Forelimb muscle (tissue), 1 donor: ENCODE measurements at places on chromosomes 3 and 15. TPM values are rescaled to one million over a fixed set of nuclear protein-coding genes. Genes with fewer than 3 reads are reported as not detected.

Gene SENP8
- polyA plus RNA-seq = 5.9 TPM

- DNase-seq = no peak
Observed at GRCh38 chr3:87145553-87145952, 81.6 kb upstream of the CHMP2B start.

- no peak for DNase-seq
Observed at GRCh38 chr3:181919375-181919774, 207.7 kb downstream of the SOX2 start.

DNA sequence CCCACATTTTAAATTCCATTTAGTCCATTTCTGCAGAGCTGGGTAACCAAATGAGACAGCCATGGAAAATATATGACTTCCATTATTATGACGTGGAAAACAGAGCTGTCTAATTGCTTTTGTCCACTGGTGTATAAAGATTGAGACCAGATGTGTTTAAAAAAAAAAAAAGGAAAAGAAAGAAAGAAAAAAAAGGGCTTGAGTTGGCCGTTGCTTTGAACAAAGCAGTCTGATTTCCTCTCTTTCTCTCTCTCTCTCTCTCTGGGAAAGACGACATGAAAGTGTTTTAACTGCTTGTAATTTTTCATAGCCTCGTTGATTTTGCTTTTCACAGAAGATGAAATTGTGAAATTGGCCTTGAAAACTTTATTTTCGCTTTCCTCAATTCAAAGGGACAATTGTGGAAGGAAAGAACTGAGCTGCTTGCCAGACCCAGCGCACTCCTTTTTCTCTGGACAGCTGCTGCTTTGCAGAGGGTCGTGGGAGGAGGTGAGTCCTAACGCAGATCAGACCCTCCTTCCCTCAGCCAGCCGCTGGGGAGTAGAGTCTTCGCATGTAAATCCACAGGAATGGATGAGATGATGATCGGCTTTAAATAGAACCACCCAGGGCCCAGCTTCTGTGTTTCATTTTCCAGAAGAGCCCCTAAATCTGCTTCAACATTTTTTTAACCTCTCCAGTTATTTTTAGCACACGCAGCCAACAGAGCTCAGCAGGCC, 42.8 kb upstream of the UBE2E1 start:
- peak; percentile 65 for DNase-seq

- no peak for DNase-seq
Observed at GRCh38 chr15:27623149-27623548, 476.0 kb downstream of the OCA2 start.

GRCh38 chr3:53384465-53385423, 37.4 kb upstream of the DCP1A start:
- DNase-seq = no peak

Gene CTDSPL
- polyA plus RNA-seq = 36.3 TPM

DNA sequence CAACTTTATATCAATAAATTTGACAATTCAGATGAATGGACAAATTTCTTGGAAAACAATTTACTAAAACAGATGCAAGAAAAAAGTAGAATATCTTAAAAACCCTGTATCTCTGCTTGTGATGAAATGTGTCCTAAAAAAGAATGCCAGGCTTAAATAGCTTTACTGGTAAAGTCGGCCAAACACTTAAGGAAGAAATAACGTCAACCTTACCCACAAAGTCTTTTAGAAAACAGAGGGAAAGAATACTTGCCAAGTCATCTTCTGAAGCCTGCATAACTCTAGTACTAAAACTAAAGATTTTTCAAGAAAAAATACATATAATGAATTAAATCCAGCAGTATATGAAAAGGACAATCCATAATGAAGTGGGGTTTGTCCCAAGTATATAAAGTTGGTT, 111.1 kb downstream of the RASA2 start:
- no peak for DNase-seq

DNA sequence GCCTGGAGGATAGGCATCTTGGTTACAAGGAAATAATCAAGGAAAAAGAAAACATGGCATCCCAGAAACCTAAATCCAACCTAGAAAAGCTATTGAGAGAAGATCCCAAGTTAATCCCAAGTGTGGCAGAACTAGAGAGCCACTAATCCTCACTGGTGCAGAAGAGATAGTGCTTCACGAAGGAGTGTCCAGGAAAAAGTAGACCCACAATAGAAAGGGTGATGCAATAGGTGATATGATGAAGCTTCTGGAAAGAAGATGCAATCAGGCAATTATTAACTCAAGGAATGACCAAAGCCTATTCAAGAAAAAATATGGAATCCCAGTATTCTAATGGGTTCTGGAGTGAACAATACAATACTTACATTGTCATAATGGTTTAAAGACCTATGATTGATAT, 95.2 kb downstream of the AQP9 start:
- no peak for DNase-seq

Gene GRAMD1C
- polyA plus RNA-seq = 2.7 TPM

Gene STAC
- polyA plus RNA-seq = 40.1 TPM

DNA sequence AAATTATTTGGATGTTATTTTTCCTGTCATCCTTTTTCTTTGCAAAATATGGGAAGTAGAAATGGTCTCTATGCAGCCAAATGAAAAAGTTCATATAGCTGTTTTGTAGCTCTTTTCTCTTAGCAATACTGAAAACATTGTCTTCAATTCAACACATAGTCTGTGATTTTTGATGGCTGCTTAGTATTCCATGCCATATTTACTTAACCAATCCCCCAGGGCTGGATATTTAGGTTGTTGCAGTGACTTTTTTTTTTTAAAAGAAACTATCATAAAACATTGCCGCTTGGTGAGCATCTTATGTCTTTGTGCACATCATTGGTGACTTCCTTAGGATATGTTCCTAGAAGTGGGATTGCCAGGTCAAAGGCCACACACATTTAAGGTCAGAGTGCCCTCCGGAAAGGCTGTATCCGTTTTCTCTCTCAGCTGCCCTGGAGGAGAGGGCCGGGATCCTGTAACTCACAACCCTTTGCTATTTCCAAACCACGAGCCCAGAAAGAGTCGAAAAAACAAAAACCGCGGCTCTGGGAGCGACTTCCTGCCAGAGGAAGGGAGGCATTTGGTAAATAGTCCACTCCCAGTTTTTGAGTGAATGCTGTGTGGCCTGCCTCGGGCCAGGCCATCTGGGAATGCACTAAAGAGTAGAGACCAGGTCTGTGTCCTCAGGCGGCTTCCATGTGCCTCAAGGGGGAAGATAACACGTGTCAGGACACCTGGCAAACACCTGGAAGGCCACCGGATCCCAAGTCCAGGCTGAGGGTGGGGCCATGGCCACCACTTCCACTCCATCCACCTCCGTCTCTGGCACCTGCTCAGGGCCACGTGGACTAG, 41.9 kb downstream of the SMAD6 start:
- no peak for DNase-seq

GRCh38 chr15:34754171-34754601, 612 bp downstream of the GJD2 start:
- DNase-seq = no peak

DNA sequence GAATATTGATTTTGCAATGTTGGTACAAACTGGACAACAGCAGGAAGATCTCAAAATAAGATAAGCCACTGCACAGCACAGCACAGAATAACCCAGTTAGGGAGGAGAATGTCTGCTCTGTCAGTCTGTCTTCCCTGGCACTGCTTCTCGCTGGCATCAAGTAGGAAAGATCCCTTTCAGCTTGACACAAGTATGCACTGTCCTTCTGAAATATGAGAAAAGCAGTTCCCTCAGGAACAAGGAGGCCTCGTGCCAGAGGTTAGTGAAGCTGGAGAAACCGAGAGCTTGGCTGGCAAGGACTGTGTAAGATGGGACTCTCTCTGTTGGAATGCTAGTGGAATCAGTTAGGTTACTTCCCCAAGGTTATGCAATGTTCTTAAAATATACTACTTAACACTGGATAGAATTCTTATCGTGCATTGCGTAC, 59.1 kb downstream of the FMN1 start:
- no peak for DNase-seq

Gene B2M
- 447 TPM for polyA plus RNA-seq

DNA sequence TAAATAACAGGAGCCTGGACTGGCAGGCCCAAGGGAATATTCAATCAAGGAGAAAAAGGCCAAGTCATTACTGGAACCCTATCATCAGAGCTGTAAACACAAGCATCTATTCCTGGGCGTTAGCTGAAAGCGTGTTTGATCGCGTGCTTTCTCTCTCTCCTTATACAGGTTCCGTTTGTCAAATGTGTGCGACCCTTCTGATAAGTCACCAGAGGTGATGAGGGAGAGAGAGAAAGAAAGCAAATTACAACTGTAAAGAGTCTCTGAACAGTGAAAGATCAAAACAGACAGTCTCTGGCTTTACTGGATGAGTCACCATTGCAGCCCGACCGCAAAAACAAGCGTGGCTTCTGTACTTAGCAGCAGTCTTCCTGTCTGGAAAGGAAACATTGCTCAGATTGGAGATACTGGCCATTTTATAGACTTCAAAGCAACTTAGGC, 39.5 kb upstream of the TPRG1 start:
- DNase-seq = no peak

GRCh38 chr15:27845535-27846369, 253.4 kb downstream of the OCA2 start:
- no peak for DNase-seq

Gene SRPRB
- 33.4 TPM for polyA plus RNA-seq

Gene LEKR1
- polyA plus RNA-seq = 0.61 TPM

DNA sequence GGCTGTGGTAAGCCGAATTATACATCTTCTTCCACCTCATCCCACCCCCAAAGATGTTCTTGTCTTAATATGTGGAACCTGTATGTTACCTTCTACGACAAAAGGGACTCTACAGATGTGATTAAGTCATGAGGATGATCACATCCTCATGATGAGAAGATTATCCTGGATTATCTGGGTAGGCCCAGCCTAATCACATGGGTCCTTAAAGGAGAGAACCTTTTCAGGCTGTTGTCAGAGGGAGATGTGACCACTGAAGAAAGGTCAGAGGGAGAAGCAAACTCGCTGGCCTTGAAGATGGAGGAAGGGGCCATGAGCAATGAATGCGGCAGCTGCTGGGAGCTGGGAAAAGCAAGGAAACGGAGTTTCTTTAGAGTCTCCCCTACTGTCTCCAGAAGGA, 12.9 kb upstream of the SCG3 start:
- DNase-seq = no peak

GRCh38 chr3:111871809-111872623, 13.0 kb downstream of the PHLDB2 start:
- DNase-seq = no peak

Gene TCTA
- polyA plus RNA-seq = 15.8 TPM

DNA sequence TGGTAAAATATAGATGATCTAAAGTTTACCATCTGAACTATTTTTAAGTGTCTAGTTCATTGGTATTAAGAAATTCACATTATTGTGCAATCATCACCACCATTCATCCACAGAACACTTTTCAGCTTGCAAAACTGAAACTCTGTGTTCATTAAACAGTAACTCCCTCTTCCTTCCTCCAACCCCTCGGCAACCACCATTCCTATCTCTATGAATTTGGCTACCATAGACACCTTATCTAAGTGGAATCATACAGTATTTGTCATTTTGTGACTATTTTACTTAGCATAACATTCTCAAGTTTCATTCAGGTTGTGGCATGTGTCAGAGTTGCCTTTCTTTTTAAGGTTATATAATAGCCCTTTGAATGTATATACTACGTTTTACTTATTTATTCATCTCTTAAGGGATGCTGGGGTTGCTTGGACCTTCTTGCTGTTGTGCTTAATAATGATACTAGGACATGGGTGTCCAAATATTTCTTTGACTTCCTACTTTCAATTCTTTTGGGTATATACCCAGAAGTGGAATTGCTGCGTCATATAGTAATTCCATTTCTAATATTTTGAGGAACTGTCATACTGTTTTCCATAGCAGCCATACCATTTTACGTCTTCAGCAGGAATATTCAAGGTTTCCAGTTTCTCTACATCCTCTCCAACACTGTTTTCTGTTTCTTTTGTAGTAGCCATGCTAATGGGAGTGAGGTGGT, 20.9 kb downstream of the KAT2B start:
- DNase-seq = no peak

Gene GADL1
- polyA plus RNA-seq = 28.7 TPM

Gene ABI3BP
- 265 TPM for polyA plus RNA-seq

DNA sequence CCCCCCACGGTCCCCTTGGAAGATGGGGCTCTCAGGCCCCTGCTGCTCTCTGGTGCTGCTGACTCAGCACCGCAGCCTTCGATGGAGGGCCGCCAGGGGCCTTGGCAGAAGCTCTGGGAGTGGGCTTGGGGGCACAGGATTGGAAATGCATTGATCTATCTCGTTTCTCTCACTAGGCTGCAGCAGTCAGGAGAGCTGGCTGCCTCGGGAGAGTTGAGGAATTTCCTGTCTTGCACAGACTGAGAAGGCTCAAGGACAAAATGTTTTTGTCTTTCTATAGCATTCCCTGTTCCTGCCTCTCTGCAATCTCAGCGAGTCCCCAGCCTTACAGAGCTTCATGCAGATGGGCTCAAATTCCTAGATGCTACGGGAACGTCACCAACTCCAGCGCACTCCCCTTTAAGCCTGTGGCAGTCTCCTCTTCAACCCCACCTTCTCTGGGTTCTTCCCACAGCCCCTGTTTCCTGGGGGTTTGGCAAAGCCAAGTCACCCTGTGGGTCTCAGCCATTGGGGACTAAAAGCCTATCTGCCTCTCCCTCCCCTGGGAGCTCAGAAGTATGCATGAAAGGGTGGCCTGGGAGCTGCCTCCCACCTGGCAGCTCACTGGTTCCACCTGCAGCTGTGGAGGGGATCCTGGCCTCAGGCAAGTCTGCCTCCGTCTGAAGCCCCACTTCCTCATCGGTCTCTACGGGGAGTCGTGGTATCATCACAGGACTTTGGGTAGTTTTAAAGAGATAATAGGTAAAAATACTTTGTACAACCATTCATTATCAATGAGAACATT, 127.4 kb upstream of the HACD2 start:
- no peak for DNase-seq

DNA sequence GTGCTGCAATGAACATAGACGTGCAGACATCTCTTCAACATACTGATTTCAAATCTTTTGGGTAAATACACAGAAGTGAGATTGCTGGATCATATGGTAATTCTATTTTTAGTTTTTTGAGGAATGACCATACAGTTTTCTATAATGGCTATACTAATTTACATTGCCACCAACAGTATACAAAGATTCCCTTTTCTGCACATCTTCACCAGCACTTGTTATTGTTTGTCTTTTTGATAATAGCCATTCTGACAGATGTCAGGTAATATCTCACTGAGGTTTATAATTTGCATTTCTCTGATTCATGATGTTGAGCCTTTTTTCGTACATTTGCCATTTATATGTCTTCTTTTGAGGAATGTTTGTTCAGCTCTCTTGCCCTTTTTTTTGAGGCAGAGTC, 30.5 kb downstream of the TOPAZ1 start:
- no peak for DNase-seq

- DNase-seq = peak; percentile 24
Observed at GRCh38 chr3:118817748-118818165, 216.9 kb downstream of the IGSF11 start.

Gene PLA2G4E
- polyA plus RNA-seq = 2.0 TPM

Gene PIF1
- polyA plus RNA-seq = 8.0 TPM

GRCh38 chr3:126999383-126999782, 16.5 kb downstream of the PLXNA1 start:
- DNase-seq = no peak
